ENCODE measurements at places on chromosomes 16 and 17. TPM values are rescaled to one million over a fixed set of nuclear protein-coding genes. Genes with fewer than 3 reads are reported as not detected.

TMEM100 gene
- 11.0 TPM for total RNA-seq

TERB1 gene
- total RNA-seq = not detected

CLEC3A gene
- total RNA-seq = not detected

SLC12A3 gene
- total RNA-seq = not detected

TMC6 gene
- 6.2 TPM for total RNA-seq

EMC6 gene
- 10.0 TPM for total RNA-seq

PABPN1L gene
- total RNA-seq = not detected

ADAP2 gene
- 8.3 TPM for total RNA-seq
